ENCODE measurements at places on chromosomes 11 and 22.

DNA sequence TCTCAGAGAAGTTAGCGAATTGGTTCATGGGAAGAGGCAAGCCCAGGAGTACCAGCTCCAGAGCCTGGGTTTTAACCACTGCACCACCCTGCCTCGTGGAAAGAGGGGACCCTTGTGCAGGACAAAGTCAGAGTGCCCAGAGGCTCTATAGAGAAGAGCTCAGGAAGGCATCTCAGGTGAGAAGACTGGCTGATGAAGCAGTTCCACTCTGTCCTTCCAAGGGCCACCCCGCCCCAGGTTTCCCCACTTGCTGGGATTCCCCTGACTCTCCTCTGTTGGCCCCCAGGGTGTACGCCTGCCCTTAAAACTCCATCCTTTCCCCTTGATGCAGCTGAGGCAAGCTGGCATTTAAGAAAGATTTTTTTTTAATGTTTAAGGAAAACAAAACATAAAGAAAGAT lies 265.8 kb downstream of the BUD13 start:
- DNase-seq = no peak

GRCh38 chr11:134398644-134399292 lies 13.3 kb downstream of the B3GAT1 start:
- DNase-seq = no peak

GRCh38 chr11:79039122-79039521 lies 401.7 kb downstream of the TENM4 start:
- no peak for DNase-seq

DNA sequence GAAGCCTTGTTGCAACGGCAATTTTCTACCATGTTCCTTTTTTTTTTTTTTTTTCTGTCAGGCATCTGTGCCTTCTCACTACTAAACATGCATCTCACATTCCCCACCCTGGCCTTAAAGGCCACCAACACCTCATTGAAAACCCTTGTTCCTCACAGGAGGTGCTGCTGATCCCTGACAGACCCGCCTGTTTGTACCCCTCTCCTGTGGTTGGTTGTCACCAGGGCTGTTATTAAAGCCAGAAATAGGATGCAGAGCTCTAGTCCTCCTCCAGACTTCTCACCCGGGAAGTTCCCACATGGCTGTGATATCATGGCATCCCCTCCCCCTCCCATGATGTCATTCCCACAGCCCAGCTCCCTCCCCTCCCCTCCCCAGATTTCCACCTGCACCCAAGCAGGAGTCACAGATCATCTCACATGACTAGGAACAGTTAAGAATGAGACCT lies 302.8 kb upstream of the NCAM1 start:
- DNase-seq = no peak

DNA sequence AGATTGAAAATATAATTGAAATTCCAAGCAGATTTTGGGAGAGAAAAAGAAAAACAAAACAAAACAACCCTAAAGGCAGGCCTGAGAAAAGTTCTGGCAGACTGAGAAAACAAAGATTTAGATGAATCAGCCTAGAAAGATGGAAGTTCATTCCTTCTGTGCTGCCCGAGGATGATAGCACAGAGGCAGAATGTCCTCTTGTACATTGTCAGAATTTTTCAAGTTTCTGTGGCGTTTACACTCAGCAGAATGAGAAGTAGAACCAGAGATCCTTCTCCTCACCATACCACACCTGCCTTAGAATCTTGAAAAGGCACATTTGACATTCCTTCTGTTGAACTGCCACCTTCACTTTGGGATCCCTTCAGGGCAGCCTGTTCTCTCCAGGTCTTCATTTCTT lies 62.5 kb upstream of the IZUMO1R start:
- no peak for DNase-seq

DNA sequence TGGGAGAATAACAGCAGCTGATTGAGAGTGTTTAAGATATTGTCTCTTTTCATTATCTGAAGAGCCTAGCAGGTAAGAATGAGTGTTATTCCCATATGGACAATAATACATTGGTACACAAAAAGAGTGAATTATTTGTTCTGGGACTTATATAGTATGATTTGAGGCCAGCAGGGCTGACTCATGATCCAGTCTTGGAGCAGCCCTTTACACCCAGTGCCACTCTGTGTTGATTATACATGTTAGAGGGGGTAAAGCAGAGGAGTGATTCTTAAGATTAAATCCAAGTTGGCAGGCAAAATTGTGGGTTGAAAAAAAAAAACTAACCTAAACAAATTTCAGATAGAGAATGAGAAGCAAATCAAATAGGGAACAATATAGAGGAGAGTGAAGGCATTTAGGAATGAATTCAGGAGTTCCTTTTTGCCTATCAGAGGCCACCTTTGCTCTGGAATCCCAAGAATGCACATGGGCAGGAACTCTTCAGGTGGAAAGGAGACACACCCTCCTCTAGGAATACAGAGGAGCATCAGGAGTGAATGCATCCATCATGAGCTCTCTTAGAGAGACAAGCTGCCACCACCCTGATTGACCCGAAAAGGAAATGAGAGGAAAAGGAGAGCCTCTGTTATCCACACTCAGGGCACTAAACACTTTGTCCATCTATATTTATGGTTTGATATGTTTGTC lies 19.2 kb upstream of the MRGPRX1 start:
- DNase-seq = no peak

DNA sequence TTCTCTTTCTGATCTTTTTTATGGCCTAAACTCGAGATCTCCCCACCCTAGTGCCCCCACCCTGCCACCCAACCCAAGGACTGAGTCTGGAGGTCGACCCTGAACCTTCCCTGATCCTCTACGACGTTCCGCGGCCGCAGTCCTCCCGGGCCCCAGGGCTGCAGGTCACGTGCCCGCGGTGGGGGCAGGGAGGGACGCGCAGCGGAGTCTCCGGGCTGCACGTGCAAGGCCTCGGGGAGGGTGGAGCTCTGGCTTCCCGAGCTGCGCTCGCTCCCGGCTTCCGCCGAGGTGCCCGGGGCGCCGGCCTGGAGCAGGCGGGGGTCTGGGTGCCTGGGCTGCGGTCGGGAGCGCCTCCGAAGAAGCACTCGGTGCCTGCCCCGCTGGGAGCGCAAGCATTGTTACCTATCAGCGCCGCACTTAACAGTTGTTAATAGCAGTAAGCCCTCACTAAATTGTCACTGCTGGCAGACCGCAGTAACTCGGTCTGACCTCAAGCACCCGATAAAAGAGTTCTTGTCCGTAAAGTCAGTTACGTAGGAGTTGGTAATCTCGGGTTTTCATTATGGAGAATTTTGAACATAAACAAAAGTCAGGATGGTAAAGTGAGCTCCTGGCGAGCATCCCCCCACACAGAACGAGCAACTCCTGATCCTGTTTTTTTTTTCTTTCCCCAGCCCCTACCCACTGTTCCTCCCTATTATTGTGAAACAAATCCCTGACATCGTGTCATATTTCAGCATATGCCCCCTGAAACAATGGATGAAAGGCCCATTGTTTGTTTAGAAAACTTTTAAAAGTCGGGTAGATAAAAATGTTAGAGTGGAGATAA lies 69.7 kb upstream of the EP300 start:
- peak; percentile 86 for DNase-seq

DNA sequence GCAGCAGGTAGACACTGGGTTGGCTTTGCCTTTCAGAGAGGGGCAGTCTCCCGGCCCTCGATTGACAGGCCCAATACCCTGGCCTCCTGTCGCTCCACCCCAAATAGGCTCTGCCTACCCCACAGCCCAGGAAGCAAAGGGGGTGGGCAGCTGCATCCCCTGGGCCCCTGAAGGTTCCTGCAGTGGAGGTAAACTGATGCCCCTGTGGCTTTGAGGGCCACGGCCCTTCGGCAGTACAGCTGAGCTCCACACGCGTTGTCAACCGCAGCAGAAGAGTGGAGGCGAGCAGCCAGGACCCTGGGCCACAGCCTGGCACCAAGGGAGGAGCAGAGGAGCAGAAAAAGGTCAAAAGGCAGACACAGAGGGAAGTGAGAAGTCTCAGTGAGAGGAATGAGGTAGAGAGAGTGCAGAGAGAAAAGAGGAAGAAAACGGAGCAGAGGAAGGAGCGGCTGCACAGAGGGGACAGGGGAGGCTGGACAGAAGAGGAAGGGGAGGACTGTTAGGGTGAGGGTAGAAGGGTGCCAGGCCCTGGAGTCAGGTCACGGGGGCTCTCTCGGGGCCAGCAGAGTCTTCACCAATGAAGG lies 64.0 kb downstream of the SLC22A12 start:
- no peak for DNase-seq

GRCh38 chr11:10758957-10759356 lies 7.9 kb downstream of the CTR9 start:
- DNase-seq = no peak

GRCh38 chr11:72553706-72554105 lies 119.4 kb upstream of the CLPB start:
- DNase-seq = peak; percentile 37

- DNase-seq = no peak
These were observed 348.8 kb upstream of the C11orf87 start for GRCh38 chr11:109073032-109073822.

DNA sequence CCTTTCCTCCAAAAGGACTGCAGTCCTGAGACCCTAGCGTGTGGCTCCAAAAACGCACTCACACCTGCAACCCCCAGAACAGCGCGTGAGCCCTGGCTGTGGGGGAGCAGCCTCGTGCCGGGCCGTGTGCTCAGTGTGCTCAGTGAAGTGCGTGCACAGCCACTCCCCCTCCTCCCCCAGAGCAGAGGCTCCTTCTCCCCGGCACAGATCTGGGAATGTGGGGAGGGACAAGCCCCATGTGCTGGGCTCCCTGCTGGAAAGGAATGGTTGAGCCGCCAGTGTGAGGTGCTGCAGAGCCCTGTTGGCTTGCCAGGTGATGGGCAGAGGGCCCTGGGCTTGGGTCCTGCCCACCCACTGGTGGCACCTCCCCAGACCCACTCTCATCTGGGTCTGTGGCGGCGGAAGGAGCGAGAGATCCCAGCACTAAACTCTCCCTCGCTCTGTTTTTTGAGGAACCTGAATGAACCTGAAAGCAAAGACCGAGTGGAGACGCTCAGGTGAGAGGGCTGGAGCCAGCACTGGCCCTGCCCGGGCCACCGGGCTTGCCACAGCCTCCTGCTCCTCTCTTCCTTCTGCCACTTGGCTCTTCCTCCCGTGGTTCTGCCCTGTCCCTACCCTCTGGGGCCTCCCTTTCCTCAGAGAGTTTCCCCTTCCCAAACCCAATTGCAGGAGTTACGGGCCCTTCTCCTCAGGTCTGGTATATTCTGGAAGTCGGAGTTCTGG lies 9.0 kb downstream of the RCOR2 start:
- DNase-seq = no peak

DNA sequence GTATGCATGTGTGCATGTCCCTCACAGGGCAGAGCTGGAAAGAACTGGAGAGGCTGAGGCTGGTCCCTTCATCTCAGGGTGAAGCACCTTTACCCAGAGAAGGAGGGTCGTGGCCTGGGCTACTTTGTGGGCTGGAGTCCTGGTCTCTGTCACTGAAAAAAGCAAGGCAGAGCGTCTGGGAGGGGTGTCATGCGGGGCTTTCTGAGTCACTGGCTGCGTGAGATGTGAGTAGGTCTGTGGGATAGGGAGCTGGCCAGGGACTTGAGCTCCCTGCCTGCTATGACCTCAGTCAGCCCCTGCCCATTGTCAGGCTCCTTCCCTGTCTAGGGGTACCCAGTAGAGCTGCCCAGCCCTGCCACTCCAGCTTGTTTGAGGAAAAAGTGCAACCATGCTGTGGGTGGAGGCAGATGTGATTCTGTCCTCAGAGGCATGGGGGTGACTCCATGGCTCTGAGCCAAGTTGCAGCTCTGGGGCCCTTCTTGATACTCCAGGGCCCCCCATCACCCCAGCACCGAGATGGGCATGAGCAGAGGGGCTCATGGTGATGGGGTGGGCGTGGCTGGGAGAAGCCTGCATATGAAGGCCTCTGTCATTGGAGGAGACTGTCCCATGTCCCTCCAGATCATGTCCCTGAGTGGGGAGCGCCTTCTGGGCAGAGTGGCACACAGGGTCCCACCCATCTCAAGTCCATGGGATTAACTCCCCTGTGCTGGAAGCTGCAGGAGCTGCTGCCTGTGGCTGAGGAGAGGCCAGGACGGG lies 27.8 kb downstream of the KCNQ1 start:
- no peak for DNase-seq

DNA sequence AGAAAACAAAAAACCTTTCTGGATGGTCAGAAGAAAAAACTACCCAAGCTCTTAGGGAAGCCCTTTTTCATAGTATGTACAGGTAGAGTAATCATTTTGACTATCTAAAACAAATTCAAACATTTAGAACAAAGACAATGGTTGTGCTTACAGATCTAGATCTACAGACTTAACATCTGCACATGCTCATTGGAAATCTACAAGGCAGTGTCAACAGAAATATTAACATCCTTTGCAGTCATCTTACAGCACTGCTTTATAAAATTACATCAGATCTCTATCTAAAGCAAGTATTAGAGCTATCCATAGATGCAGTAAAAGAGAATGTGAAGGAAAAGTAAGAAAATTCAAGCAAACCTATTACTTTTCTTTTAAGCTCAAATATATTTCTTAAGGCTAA lies 110.3 kb downstream of the CADM1 start:
- no peak for DNase-seq

DNA sequence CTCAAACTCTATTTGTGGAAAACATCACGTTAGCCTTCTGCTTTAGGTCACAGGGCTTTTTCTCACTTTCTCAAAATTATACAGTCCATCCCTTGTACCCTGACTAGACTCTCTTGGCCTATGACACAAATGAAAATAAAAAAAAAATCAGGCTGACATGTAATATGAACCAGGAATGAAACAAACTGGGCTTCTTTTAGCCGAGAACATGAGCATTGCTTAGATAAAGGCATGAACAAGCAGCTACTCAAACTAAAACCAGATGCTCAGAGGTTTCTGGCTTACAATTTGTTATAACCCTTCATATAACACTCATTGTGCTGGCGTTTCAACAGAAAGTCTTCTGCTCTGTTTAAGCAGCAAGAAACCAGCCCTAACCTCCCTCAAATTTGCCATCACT lies 265.5 kb upstream of the NARS2 start:
- no peak for DNase-seq

DNA sequence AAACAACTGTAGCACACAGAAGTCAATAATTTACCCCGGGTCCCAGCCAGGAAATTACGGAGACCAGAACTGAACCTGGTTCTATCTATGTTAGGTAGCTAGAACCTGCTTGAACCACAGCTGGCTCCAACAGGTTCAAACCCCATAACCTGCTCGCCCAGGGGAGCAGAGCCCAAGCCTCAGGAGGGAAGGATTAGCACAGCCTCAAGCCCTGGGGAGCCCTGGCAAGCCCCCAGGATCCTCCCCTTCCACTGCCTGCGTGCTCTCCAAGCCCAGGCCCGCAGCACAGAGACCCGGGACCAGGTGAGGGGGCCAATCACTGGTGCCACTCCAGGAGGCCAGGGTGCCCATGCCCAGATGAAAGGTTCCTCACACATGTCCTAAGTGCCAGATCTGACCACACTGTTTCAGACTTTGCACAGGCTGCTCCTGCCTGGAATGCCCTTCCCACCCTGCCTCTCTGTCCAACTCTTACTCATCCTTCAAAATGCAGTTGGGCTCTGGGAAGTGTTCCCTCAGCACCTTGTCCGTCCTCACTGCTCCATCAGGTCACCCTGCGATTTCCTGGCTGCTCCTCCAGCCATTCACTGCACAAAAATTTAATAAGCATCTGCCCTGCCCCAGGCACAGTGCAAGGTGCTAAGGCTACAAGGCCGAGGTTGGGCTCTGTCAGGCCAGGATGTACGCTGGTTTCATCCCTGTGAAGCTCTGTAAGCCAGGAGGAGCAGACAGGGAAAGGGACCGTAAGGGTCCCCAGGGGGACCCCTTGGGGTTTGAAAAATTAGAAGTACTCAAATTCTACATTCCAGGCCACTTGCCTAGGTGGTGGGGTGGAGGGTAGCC lies 32.2 kb downstream of the ARRB1 start:
- no peak for DNase-seq

GRCh38 chr11:70741085-70741484 lies 342.8 kb downstream of the CTTN start:
- DNase-seq = no peak

- DNase-seq = no peak
These were observed 86.1 kb upstream of the HORMAD2 start for GRCh38 chr22:29994027-29994715.
